ENCODE measurements at places on chromosomes 5 and 9. TPM values are rescaled to one million over a fixed set of nuclear protein-coding genes. Genes with fewer than 3 reads are reported as not detected.

GRCh38 chr5:72035831-72036230 is 71.4 kb upstream of the MAP1B start:
- H3K4me1 ChIP-seq, result no peaks in the 10 kb centered on the region
- no peaks in the 10 kb centered on the region for H3K36me3 ChIP-seq
- DNase-seq, result no peak
- H3K4me3 ChIP-seq, result no peak overlapping the region

SLC1A3 gene
- 0.74 TPM for total RNA-seq

- peaks cover 3% of the 10 kb centered on the region for H3K27me3 ChIP-seq
- no peaks in the 10 kb centered on the region for H3K36me3 ChIP-seq
- H3K27ac ChIP-seq, result no peak overlapping the region
- peaks cover 7% of the 10 kb centered on the region for H3K4me1 ChIP-seq
These were observed 36.5 kb downstream of the ARHGEF37 start for GRCh38 chr5:149617760-149618306.

- H3K27ac ChIP-seq, result peak overlapping the region; percentile 89
- peaks cover 49% of the 10 kb centered on the region for H3K4me1 ChIP-seq
- peak; percentile 76 for DNase-seq
- peak overlapping the region; percentile 86 for H3K4me3 ChIP-seq
- no peaks in the 10 kb centered on the region for H3K27me3 ChIP-seq
- peaks cover 14% of the 10 kb centered on the region for H3K36me3 ChIP-seq
These were observed 1.1 kb downstream of the FKBP15 start for GRCh38 chr9:113219969-113220368.

- H3K4me1 ChIP-seq, result no peaks in the 10 kb centered on the region
- no peak overlapping the region for H3K27ac ChIP-seq
- peaks cover 26% of the 10 kb centered on the region for H3K27me3 ChIP-seq
- no peaks in the 10 kb centered on the region for H3K36me3 ChIP-seq
- no peak overlapping the region for H3K4me3 ChIP-seq
- no peak for DNase-seq
These were observed 38.3 kb upstream of the ADRA1B start for GRCh38 chr5:159877894-159878448.

HTR4 gene
- total RNA-seq, result not detected

DNA sequence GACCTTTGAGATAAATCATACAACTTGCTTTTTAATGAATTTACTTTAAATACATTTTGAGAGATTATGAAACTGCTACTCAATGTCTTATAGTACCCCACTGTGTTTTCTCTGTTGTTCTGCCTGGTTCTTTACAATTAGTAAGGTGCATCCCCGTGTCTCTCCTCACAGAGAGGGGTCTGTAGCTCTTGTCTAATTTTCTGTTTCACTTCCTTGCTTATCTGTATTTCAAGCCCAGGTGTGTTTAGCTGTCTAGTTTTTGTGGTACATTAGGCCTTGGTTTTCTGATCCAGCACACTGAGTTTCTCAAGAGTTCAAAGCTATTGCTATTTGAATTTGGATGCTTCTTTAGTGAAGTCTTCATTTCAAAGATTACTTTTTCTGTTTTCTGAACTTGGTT is 105.1 kb downstream of the MAST4 start:
- no peak overlapping the region for H3K4me3 ChIP-seq
- peaks cover 5% of the 10 kb centered on the region for H3K27me3 ChIP-seq
- H3K36me3 ChIP-seq, result no peaks in the 10 kb centered on the region
- H3K4me1 ChIP-seq, result no peaks in the 10 kb centered on the region
- no peak for DNase-seq

DNA sequence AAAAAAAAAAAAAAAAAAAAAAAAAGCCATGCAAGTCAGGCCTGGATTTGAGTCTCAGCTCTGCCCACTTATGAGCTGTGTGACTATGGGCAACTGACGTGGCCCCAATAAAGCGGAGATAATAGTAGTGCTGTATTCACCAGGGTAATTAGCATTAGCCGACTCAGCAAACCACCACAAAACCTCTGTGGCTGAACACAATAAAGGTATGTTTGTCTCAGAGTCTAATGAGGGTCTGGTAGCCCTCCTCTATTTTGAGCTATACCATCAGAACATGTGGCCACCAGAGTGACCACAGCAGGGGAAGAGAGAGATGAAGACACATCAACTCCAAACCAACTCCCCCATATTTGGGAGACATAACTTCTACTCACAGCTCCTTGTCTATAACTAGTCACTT is 15.9 kb downstream of the SWI5 start:
- H3K27ac ChIP-seq, result no peak overlapping the region
- DNase-seq, result no peak
- H3K36me3 ChIP-seq, result no peaks in the 10 kb centered on the region
- no peaks in the 10 kb centered on the region for H3K27me3 ChIP-seq

DNA sequence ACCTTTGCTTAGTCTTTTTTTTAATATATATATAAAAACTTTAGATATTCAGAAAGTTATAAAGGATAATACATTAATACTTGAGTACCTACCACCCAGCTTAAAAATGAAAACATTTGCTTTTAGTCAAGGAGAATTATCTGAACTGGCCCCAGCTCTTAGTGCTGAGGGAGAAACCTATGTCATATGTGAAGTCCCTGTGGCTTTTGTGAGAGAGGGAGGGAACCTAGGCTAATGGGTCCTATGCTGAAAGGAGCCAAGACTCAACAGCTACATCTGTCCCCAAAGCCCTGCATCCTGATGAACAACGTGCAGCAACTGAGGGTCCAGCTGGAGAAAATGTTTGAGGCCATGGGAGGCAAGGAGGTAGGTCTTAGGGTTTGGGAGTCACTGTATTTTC is 92.0 kb upstream of the RUSC2 start:
- no peak overlapping the region for H3K27ac ChIP-seq
- peaks cover 2% of the 10 kb centered on the region for H3K4me1 ChIP-seq
- no peak for DNase-seq
